Peyer's patch (tissue), 4 donors: ENCODE measurements at places on chromosomes 7 and 10. TPM values are rescaled to one million over a fixed set of nuclear protein-coding genes. Genes with fewer than 3 reads are reported as not detected.

The CLRN3 gene
- total RNA-seq: 215 TPM

The KCP gene
- total RNA-seq: 14.1 TPM

The HYAL4 gene
- total RNA-seq: not detected

The WASL gene
- total RNA-seq: 60.2 TPM

The AKR1D1 gene
- not detected for total RNA-seq

The KIAA1549 gene
- total RNA-seq: 1.6 TPM

GRCh38 chr10:50629495-50630122 is 5.9 kb upstream of the SGMS1 start:
- no peak for DNase-seq

DNA sequence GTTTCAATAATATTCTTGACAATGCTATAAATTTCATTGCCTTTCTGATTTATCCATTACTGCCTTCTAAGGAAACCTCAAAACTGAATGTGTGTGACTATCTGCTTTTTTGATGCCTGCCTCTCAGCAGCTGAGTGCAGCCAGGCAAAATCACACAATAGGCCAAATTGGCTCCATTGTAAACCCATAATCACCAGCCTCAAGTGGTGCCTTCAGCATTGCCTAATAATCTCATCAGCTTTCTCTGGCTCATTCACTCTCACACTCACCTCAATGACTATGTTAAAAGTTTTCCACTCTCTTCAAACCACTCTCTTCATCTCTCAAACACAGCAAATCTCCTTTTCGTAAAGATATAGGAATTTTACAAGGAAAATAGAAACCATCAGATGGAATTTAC is 182.5 kb upstream of the COL1A2 start:
- no peak for DNase-seq

- DNase-seq: no peak
Measured at GRCh38 chr7:91128683-91129348, 135.4 kb upstream of the FZD1 start.

DNA sequence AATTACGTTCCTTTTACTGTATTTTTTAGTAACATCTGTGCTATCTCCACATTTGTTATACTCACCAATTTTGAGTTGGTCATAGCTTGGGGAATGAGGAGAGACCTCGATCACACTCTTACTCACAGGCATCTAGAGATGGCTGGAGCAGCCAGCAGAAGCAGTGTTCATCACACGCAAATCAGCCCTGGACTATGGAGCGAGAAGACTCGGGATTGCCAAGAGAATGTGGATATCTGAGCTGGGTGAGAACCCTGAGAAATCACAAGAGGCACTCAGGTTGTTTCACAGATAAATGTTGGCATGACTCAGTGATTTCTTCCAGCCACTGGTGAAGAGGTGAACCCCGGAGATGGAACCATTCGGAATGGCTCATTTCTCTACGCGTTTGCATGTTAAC is 820.1 kb upstream of the IGFBP3 start:
- DNase-seq: no peak

DNA sequence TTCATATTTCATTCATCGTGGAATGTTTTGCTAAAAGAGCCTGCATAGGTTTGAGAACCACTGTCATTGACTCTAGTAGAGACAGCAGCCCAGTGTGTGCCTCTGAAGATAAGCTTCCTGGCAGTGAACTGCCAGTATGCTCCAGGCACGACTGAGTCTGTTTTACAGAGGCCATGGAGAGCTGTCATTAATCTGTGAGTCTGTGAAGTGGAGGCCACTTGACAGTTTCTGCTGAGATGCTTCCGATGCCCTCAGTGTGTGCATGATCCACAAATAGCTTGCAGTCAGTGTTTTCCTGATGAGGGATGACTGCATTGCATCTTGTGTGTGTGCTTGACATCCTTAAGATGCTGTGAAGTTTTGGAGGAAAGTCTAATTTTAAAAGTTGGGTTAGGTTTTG is 162.2 kb downstream of the PFKFB3 start:
- no peak for DNase-seq
